ENCODE measurements at places on chromosomes 11 and 22.

GRCh38 chr22:39183991-39184585 is 31.6 kb upstream of the CBX7 start:
- DNase-seq, result no peak

DNA sequence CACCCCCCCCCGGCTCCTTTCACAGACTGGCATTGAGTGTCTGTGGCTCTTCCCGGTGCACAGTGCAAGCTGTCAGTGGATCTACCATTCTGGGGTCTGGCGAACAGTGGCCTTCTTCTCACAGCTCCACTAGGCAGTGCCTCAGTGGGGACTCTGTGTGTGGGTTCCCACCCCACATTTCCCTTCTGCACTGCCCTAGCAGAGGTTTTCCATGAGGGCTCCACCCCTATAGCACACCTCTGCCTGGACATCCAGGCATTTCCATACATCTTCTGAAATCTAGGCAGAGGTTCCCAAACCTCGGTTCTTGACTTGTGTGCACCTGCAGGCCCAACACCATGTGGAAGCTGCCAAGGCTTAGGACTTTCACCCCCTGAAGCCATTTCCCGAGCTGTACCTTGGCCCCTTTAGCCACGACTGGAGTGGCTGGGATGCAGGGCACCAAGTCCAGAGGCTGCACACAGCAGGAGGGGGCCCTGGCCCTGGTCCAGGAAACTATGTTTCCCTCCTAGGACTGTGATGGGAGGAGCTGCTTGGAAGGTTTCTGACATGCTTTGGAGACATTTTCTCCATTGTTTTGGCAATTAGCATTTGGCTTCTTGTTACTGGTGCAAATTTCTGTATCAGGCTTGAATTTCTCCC is 26.0 kb downstream of the BCL2L13 start:
- DNase-seq, result no peak

- DNase-seq, result peak; percentile 91
Measured at GRCh38 chr22:50244420-50245213, at the start of gene TUBGCP6. Gene TUBGCP6, minus strand, starts transcription at chr22:50245023. Its CDS starts 564 bp downstream, at chr22:50244459.

DNA sequence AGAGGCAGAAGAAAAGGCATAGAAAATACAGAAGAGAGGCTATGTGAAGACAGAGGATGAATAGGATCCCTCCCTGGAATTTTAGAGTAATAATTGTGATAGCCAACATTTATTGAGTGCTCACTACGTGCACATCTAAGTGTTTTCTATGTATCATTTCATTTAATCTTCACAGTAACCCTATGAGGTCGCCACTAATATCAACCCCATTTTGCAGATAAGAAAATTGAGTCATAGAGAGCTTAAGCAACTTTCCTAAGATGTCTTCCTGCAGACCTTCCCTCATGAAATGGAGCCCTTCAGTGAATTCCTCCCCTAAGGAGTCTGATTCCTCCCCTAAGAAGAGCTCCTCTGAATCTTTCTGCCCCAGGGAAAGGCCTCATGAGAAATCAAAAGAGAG is 38.1 kb downstream of the RRP8 start:
- no peak for DNase-seq

DNA sequence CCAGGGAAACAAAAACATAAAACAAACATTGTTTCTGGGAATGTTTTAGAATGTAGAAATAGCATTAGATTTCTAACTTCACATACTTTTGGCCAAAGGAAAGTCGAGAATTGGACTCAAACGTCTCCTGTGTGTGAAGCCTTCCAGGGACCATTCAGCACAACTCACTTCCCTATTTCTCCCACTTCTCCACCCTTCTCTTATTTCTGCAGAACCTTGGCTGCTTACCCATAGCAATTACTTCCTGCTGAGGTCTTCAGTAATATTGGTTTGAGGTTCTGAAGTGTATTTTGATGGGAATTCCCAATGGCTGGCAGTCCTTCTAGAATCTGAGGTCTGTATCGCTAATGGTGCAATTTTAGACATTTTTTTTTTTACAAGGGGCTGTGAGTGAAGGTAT is 158.3 kb upstream of the SNX19 start:
- no peak for DNase-seq

DNA sequence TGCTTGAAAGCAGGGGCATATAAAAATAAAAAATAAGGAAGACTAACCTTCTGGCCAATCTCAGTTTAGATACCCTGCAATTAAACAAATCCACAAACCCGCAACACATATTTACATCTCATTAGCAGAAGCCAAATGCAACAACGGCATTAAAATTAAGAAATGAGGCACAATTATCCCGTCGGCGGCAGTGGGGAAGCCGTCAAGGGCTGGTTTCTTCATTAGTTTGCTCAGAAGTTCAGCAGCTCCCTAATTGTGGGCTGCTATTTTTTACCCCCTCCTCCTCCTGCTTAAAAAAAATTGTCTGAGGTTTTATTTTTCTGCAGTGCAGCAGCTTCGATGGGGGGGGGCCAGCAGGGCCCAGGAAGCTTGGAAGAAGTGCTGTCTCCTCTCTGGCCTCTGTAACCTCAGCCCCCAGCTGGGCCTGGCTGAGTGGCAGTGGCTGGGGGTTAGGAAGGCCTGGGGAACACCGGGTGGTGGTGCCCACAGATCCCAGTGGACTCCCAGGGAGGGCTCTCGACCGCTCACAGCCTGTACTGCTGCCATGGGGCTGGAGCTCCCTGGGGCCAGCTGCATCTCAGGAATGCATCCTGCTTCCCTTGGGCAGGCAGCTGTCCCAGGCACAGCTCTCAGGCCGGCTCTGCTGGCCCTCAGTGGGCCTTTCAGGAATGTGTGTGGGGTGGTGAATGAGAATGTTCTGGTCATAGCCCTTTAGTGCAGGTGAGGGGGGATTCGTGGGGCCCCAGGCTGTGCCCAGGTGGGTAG is 148.7 kb upstream of the B3GAT1 start:
- DNase-seq, result no peak

- DNase-seq, result no peak
Measured at GRCh38 chr11:72173291-72173690, 18.6 kb upstream of the FOLR1 start.

All from RWPE2 (cell line).